T follicular helper cell (primary cell): ENCODE measurements at places on chromosomes 3 and 15.

GRCh38 chr3:64079369-64080150 lies 56.3 kb upstream of the PSMD6 start:
- no peak for DNase-seq

DNA sequence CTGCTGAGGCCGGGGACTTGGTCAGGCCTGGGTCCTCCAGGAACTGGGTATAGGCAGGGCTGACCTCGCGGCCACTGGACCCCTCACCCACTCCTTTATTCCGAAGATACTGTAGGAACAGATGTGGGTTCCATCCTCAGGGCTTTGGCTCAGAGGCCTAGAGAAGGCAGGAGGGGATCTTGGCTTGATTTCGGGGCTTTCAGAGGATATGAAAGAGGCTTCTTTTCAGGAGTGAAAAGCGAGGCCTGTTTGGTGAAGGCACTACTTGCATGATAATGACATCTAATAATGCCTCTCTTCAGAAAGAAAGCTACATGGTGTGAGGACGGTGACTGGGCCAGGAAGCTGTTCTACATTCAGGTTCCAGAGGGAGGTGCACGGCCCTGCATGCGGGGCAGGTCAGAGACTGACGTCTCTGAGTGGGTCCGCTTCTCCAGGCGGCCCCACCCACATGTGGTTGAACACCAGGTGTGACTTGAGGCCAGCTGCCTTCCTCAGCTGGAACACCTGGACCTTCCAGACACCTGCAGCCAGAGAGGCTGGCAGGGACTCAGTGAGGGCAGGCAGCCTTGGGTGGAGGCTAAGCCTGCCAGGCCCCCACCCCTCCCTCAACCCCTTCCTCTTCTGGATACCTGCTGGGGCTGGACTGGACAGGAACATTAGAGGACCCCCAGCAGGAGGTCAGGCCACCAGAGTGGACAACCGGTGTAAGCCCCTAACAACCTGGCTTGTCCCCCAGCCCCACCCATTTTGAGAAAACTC lies 31.1 kb upstream of the HHATL start:
- DNase-seq, result no peak

GRCh38 chr3:178480795-178481194 lies 55.4 kb upstream of the KCNMB2 start:
- DNase-seq, result no peak

DNA sequence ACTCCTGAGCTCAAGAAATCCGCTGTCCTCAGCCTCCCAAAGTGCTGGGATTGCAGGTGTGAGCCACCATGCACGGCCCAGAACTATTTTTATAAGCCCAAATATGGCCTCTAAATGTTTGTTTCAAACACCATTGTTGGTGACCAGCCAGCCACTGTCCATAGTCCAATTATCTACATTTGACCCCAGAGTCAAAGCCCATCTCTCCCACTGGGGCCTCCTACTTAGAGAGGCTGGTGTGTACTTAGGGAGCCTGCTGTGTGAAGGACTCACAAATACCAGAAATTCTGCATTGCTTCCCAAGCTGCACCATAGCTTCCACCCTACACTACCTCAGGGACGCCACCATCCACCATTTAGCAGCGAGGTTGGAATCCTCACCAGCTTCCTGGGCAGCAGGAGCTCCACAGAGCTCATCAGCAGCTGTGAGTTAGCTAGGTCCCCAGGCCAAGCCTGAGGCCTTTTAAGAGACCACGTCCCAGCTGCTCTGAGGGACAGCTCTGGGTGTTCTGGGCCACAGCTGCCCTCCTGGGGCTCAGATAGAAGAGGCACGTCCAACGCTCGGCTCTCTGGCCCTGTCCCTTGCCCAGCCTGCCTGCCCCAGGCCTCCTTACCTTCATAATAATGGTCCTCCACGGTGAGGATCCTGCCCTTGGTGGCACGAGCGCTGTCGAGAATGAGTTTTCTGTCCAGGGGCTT lies 29.5 kb downstream of the TKT start:
- no peak for DNase-seq

GRCh38 chr3:16305111-16305541 lies 40.1 kb downstream of the OXNAD1 start:
- DNase-seq, result peak; percentile 26

DNA sequence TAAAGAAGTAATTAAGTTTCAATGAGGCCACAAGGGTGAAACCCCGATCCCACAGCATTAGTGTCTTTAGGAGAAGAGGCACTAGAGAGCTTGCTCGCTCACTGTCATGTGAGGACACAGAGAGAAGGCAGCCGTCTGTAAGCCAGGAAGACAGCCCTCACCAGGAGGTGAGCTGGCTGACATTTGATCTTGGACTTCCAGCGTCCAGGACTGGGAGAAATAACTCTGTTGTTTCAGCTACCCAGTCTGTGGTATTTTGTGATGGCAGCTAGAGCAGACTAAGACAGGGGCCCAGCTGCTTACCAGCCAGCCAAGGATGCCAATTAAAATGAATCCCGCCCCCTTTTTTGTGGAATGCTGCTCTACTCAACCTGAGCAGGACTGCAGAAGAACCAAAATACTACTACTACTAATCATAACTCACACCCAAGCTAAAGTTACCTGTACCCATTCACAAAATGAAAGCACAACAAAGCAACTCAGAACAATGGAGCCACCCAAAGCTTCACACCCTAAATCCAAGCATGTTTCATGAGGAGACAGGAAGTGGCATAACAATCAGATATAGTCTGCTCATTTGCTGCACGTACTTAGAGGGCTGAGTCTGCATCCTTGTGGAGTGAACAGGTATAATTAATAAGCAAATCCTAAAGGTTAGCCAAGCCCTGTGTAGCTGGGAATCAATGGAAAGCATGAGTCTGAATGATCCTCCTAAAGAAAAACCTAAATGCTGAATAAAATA lies 35.6 kb upstream of the RHCG start:
- DNase-seq, result no peak

DNA sequence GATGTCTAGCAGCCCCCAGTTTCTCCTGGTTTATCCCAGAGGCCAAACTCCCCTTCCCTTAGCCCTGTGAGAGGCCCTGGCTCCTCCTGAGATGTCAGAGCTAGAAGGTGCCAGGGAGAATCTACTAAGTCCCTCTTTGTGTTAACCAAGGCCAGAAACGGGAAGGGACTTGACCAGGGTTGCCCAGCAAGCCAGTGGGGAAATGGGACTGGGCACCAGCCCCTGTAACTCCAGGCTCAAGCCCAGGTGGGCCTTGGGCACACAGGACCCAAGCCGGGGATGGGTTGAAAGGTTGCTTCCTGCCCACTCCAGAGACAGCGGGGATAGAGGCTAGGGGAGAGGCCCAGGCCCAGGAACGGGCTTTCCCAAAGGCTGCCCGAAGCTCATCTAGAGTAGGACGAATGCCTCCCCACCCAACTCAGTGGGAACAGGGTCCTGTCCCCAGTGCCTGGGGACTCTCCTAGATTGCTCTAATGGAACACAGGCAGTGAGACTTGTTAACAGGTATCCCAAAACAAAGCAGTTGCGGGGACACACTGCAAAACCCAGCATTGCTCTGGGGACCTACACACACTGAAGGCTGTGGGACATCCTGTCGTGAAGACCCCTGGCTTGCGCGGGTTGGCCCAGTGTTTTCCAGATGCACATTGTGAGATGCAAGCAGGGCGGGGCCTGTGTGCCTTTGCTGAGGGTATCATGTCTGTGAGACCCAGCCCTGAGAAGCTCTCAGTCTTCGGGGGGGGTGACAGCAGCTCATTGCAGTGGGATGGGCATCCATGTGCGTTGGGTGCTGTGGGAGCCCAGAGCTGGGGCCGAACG lies 12.9 kb upstream of the TXNRD3 start:
- DNase-seq, result no peak

DNA sequence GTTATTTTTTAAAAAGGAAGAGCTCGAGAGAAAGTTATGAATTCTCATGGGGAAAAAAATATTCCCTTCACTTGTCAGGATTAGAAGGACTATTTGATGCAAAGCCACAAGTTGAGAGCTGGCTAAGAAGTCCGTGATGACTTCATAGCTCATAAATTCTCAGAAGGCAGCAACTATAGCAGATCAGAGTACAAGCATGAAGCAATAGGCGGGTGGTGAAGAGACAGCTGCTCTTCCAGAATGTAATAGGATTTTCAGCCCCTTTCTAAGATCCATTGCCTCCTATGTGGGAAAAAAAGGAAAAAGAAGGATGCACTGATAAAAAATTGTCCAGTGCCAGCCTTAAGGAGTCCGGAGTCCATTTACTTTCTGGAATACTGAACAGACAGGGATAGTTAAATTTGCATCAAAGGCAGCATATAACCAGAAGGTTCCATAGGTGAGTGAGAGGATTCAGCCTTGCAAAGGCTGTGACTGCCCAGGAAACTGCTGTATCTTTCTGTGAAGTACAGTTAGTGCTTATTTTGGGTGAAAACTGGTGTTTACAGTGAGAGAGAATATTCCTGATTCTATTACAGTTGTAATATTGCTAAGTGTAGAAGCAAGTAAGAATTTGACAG lies 929.5 kb upstream of the ALCAM start:
- DNase-seq, result no peak

DNA sequence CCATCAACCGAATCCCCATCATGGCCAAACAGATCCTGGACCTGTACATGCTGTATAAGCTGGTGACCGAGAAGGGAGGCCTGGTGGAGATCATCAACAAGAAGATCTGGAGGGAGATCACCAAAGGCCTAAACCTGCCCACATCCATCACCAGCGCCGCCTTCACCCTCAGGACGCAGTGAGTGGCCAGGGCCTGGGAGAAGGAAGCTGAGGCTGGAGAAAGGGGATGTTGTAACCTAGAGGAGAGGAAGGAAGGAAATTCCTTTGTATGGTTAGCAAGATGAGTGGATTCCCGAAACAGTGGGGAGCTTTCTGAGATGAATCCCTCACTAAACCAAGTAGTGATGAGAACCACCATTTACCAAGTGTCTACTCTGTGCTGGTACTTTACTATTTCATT lies 25.8 kb upstream of the CLK3 start:
- no peak for DNase-seq

DNA sequence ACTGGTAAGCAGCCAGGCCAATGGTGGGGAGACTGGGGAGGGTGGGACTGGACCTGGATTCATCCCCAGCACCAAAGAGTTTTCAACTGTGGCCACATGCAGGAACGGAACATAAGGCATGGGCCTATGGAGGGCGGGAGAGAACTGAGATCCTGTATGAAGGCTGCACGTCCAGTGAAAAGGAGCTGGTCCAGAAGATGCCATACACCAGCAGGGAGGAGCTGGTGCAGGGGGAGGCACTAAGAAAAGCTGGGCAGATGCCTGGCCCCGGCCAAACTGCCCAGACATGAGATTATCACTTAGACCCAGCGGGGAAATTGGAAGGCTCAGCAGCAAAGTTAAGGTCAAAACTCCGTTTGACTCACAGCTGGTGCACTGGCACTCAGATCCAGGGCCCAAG lies 58.1 kb upstream of the MCF2L2 start:
- no peak for DNase-seq

GRCh38 chr3:151593928-151594327 lies 133.1 kb upstream of the IGSF10 start:
- DNase-seq, result no peak
